Activated T-helper 17 cell treated with anti-CD3 and anti-CD28 coated beads, Interleukin-2, amount 50 U/mL, for 72 hours (primary cell): ENCODE measurements at places on chromosomes 7 and 10.

DNA sequence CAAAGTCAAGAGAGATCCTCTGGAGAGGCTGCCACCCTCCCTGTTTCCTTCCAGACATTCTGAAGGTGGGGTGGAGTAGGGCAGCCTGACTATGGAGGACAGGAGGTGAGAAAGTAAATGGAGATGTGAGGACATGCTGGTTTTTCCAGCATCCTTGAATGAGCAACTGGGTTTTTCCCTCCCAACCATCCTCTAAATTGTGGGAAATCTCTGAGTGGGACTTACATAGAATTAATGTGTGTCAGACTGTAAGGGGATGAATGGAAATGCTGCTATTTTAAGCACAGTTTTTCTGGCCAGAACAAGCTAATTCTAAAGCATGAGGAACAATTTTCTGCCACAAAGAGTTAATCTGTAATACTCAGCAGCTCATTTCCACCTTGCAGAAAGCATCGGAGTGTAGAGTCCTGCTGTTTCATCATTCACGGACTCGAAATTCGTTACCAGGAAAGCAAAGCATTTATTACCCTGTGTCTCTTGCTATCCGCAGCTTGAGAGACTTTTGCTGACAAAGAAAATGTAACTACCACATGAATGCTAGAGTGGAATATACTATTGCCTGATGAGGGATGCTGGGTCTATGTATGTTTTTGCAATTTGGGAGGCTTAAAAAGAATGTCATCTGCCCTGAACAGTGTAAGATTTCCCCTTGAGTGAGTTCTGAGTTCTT, 213.0 kb downstream of the CELF2 start:
- ATAC-seq: no peak

DNA sequence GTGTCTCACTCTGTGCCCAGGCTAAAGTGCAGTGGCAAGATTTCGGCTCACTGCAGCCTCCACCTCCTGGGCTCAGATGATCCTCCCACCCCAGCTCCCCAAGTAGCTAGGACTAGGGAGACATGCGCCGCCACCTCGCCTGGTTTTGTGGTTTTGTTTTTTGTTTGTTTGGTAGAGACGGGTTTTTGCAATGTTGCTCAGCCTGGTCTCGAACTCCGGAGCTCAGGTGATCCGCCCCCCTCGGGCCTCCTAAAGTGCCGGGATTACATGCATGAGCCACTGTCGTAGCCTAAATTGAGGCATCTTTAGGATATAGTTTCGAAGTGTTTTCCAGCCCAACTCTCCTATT, 781 bp downstream of the ZNF727 start:
- ATAC-seq: no peak

GRCh38 chr7:149422914-149423301, 38.0 kb downstream of the ZNF777 start:
- ATAC-seq: peak; percentile 18

GRCh38 chr10:70197235-70197945, 27.1 kb upstream of the SAR1A start:
- ATAC-seq: no peak

GRCh38 chr10:110827410-110827809, 44.3 kb upstream of the PDCD4 start:
- ATAC-seq: no peak

- no peak for ATAC-seq
Measured at GRCh38 chr10:59465088-59465487, 102.7 kb upstream of the FAM13C start.

- no peak for ATAC-seq
Measured at GRCh38 chr7:158328376-158329013, 259.1 kb downstream of the PTPRN2 start.

DNA sequence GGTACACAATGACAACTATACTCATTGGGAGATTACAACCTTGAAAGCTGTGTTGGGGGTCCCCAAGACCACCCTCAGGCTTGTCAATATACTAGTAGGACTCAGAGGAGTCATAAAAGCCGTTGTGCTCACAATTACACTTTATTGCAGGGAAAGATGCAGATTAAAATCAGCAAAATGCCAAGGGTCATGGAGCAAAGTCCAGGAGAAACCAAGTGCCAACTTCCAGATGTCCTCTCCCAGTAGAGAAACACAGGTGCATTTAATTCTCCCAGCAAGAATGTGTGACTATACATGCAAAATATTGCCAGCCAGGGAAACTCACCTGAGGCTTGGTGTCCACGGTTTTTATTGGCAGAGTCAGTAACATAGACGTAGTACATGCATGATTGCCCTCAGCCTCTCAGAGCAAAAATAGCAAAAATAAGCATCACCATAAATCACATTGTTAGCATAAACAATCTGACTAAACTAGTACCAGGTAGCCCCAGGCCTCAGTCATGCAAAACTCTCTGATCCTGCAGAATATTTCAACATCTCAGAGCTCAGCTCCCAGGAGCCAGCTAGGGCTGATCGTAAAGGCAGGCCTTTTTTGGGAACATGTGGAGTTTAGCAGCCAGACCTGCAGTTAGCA, 50.7 kb downstream of the VIM start:
- ATAC-seq: no peak

- ATAC-seq: no peak
Measured at GRCh38 chr10:48496831-48497779, 107.8 kb downstream of the ARHGAP22 start.

DNA sequence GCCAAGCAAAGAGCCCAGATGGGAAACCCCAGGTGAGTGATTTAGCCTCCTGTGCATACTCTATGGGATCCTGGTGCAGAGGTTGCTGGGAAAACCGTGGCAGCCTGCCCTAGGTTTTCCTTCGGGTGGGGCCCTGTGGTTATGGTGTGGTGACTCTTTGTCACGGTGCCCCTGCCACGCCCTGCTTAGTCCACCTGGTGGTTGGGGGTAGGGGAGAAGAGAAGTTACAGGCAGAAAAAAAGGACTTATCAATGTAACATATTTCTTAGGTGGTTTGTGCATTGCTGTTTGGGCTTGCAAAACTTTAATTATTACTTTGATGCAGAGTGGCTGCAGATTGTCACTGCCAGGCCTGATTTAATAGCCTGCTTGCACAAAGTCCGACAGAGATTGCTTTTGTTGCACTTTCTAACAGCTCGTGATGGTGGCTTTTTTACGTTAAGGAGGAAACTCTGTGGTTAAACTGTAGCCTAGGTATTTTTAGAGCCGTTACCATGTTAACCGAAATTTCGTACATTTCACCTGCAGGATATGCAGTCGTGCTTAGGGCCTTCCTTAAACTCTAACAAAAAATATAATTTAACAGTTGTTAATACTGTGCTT, 197.4 kb downstream of the RNLS start:
- peak; percentile 73 for ATAC-seq

DNA sequence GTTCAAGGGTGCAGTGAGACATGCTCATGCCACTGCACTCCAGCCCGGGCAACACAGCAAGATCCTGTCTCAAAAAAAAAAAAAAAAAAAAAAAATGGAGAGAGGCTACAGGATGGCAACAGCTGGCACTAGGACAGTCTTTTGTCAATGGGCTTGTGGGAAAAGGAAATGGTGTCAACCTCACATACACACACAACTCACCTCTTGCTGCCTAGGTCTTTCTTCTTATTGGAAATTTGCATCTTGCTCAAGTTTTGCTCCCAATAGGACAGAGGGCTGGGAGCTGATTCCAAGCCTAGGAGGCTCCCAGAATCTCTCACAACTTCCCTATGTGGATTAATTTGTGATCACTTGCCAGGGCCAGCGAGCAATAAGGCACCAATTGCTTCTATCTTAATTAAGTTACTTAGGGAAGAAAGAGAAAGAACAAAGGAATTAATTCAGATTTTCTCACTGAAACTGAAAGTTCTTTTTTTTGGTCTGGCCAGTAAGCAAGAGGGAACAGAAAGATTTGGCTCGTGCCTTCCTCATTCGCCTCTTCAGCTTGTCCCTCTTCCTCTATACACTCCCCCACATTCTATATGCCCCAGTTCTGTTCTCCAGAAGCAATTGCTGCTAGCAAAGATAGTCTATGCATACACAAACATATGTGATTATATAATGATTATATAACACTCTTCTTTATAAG, 33.8 kb downstream of the MAP3K8 start:
- no peak for ATAC-seq

- peak; percentile 48 for ATAC-seq
Measured at GRCh38 chr7:6530626-6531491, 20.4 kb downstream of the GRID2IP start.

DNA sequence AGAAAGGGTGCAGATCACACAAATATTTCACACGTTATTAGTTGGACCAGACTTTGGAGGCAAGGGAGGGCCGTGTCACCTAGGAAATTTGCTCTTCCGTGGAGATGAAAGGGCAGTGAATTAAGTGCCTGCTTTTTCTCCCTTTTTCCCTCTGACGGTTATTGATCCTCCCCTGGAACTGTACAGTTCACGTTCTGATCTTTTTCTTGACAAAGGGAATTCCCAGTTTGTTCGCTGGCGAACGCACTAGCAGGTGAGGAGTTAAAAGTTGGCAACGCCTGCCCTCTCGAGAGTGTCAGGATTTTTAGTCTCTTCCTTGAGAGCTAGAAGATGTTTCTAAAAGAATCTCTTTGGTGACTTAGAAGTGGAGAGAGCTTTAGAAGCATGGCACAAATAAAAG, 111.5 kb downstream of the TCF7L2 start:
- no peak for ATAC-seq

DNA sequence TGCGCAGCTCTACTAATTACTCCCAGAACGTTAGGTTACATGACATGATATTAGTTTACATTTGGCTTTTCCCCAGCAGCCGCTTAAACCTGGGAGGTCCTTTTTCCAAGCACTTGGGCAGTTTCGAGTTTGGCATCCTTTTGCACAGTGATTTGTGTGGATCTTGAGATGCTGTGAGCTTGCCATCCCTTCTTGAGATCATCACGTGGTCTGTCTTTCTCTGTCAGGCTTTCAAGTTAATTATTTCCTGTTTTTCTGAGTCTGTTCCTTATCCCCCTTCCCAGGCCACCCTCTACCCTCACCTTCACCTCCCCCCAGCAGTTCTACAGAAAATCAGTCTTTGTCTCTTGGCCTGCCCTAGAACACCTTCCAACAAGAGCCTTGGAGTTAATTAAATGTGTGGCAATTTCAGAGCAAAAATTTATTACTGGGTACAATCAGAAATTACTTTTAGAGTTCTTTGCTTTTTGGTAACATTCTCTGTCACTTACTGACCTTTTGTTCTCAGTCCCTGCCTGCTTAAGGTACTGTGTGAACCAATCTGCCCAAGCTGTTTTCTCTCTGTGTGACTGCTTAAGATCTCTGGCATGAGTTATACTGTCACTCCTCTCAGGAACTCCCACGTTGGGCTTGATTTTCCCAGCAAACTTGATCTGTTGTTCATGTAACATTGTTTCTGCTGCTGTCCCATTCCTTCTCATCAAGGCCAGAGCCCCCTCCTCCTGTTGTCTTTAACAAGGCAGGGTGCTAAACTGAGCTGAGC, 3.1 kb upstream of the SLF2 start:
- no peak for ATAC-seq

GRCh38 chr10:6035931-6036575, 26.1 kb downstream of the IL2RA start:
- ATAC-seq: peak; percentile 11

GRCh38 chr10:87760195-87760905, 57.7 kb downstream of the ATAD1 start:
- ATAC-seq: no peak

DNA sequence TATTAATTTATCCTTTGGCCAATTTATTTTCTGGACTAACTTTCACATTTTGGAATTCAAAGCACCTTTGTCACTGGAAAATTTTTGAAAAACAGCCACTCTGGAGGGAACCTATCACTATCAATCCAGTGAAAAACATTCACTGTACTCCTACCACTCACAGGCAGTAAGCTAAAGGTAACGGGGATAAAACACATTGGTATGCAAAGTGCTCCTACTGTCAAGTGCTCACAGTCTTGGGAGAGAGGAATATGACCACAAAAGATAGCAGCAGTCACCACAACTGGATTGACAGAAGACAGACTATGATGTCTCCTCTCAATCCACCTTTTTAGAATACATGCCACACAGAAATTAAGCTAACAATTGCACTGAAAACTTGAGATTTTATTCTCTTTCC, 13.3 kb downstream of the GSAP start:
- ATAC-seq: no peak

GRCh38 chr10:103491729-103492364, 1.7 kb upstream of the NEURL1 start:
- no peak for ATAC-seq

DNA sequence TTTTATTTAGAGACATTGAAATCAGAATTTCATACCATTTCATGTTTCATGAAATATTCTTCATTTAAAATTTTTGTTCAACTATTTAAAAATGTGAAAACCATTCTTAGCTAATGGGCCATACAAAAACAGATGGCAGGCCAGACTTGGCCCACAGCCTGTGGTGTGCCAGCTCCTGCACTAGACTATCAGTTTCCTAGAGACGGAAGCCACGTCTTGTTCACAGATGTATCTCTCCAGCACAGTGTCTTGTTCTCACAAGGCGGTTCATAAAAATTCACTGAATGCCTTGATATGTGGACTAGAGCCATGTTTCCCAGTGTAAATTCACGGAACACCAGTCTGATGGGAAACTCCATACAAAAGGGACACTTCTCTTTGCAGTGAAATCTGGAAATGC, 216.0 kb downstream of the KCNMA1 start:
- no peak for ATAC-seq

- no peak for ATAC-seq
Measured at GRCh38 chr7:77760809-77761453, 37.3 kb downstream of the TMEM60 start.

DNA sequence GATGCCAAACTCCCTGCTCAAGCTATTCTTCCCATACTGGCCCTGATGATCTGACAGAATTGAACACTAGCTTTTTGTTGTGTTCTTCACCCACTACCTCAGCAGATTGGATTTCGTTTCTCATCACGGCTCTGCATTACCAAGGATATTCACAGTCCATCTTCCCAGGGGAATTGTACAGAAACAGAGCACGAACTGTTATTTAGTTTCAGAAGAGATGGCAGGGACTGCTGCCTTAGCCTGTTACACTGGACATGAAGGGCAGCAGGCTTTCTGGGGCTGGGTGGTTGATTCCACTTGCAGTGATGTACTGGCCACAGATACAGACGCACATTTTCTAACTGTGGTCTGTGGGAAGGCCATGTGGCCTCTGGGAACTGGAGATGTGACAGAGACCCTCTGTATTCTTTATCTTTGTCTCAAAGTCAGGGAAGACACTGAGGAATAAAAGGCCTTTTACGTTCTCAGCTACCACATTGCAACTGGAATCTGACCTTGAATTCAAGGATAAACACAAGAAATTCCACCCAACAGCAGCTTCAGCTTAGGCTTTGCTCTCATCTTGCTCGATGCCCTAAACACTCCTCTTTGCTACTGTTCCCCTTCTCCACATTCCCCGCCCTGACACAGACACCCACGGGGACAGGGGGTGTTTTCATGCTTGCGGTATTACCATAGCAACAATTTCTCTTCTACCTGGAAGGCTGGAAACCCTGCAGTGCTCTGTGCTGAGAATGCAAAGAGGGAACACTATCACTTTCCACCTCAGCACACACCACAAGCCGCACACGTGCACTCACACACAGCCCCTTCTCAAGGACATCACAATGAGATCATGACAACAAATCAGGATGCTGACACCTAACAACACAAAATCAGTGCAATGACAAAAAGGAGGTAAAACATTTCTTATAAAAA, 81.7 kb downstream of the RNF216 start:
- ATAC-seq: peak; percentile 59

- ATAC-seq: no peak
Measured at GRCh38 chr7:45236666-45237065, 79.1 kb downstream of the RAMP3 start.
